ENCODE measurements at places on chromosomes 1 and 21.

- DNase-seq, result no peak
These were observed 46.0 kb downstream of the UBIAD1 start for GRCh38 chr1:11318982-11319381.

DNA sequence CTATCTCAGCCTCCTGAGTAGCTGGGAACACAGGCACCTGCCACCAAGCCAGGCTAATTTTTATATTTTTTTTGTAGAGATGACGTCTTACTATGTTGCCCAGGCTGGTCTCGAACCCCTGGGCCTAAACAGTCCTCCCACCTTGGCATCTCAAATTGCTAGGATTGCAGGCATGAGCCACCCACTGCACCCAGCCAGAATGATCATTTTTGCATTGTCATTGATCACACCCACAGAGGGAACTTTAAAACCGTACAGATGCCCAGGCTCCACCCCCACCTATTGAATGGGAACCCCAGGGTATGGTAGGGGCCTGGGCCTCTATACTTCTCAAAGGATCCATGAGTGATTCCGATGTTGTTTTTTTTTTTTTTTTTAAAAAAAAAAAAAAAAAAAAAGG, 36.7 kb downstream of the ETNK2 start:
- no peak for DNase-seq

DNA sequence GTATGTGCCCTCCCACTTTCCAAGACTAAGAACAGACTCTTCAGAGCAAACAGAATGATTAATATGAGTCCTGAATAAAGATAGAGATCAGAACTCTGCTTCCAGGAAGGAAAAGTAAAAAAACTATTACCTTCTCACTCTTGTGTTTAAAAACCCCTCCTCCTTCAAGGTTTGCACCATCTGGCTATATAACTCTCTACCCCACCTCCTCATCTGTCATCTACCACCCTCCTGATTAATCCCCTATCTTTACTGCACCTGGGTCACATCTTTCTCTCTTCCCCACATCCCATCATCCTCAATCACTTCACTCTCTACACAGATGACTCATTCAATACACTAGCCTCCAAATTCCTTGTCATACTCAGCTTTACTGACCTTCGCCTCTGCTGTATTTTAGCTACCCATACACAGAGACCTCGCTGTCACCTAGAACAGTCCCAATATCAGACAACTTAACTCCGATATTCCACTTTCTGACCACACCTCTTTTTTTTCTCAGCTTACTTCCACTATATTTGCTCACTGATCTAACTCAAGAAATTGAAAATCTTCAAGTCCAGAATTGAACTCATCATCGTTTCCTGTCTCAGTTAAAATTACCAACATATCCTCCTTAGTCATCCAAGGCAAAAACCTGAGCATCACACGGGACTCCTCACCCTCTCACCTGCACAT, 3.7 kb downstream of the SCMH1 start:
- no peak for DNase-seq

DNA sequence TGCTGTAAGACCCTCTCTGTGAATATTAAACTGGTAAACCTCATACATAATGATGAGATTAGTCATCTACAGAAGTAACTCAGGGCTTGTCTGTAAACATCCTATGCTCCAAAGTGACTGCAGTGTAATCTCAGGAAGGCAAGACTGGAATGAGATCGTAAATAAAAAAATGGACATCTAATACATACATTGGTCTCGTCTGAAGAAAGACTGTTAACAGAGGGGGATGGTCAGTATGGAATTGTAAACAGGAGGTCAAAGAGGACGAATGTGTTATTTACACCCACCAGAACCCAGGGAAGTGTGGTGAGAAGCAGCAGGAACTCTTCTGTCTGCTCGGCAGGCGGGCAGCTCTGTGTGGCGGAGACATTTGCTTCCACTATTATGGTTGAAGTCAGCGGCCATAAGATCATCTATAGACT, 51.4 kb downstream of the DISC1 start:
- no peak for DNase-seq

DNA sequence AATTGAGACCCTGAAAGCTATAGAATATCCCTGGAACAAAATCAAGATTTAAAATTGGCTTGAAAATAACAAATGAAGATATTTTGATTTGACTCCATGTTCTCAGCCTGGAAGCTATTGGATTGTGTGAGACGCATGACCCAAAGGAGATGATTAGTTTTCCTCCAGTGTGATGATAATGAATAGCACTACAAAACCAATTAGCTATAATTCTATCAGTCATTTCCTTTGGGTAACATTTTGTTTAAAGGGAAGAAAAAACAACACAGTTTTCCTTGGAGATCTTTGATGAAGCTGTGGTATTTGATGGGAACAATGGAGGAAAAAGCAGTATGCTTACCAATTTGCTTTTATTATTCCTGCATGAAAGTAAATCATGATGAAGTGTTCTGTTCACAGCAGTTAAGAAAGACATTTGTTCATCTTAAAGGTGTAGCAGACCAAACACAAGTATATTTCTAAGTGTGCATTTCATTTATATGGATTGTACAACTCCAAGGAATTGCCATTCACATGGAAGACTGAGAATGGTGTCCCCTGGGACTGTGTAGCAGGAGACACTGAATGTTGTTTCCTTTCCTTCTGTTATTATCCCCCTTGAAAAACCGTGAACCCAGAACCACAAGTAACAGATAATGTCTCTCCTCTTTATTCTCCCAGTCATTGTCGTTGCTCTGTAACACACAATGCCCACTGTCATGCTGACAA, 111.4 kb downstream of the CACHD1 start:
- DNase-seq, result no peak

DNA sequence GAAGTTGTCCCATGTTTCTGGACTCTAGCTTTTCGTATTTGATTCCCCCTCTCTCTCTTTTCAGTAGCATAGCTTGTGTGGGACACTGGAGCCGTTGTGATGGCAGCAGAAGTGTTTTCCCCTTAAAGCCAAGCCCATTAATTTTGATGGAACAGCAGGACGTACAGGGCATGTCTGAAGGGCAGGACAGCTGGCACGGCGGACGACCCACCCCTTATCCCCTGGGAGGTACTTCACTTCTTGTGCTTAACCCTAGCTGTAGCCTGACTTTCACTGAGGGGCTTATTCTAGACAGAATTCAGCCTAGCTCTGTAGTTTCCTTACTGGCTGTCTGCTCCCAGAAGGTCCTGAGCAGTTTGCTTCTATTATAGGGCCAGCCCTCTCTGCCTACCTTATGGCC, 8.6 kb upstream of the PPFIA4 start:
- DNase-seq, result no peak

DNA sequence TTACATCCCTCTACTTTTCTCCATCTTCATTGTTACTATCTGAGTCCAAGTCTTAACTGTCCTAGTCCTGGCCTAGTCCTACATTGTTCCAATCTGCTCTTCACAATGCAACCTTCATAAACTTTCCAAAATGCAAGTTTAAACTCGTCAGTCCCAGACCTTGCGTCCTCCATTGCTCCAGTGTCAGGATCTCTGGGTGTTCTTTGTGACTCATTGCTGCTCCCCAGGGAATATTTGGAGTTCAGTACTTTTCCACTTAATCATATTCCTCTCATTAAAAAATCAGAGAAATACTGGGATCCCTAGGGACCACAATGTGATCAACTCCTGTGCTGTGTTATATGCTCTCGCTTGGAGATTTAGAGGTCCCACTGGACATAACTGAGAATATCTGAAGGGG, 18.0 kb upstream of the KPRP start:
- DNase-seq, result no peak

DNA sequence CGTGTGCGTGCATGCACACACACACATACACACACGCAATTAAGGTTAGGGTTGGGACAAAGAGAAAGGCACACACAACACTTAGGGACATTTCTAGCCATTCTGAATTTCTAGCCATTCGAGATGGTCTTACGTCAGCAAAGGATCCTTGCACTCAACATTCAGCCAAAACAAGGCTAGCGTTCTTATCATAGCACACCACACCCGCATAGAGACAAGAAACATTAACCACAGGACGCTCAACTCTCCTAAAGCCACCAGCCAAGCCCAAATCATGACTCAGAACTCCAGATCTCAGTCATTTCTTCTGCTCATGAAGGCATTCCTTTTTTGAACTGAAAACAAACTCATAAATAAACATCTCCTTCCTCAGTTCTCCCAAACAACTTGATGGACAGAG, 106.8 kb downstream of the LMO4 start:
- no peak for DNase-seq
